ENCODE measurements at places on chromosomes 7 and 10.

GRCh38 chr7:63073286-63073685 is 925.4 kb upstream of the ZNF722 start:
- no peak for DNase-seq

DNA sequence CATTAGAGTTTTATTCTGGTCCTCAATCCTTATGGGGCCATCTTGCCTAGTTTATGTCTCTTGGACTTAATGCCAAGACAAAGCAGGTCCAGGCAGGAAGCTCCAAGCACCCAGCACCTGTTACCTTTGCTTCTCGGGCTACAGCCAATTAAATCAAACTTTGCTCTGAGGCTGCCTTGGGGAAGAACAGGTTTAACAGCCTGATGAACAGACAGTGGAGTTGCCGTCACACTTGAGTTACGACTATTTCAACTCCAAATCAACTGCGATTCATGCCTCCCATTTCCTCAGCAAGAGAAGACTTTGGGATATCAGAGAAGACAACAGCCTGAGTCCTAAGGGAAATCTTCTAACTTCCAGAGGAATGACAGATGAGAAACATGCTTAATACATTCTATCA is 62.2 kb downstream of the XPNPEP1 start:
- no peak for DNase-seq

- no peak for DNase-seq
These were observed 50.6 kb downstream of the ZNF277 start for GRCh38 chr7:112257073-112257472.

DNA sequence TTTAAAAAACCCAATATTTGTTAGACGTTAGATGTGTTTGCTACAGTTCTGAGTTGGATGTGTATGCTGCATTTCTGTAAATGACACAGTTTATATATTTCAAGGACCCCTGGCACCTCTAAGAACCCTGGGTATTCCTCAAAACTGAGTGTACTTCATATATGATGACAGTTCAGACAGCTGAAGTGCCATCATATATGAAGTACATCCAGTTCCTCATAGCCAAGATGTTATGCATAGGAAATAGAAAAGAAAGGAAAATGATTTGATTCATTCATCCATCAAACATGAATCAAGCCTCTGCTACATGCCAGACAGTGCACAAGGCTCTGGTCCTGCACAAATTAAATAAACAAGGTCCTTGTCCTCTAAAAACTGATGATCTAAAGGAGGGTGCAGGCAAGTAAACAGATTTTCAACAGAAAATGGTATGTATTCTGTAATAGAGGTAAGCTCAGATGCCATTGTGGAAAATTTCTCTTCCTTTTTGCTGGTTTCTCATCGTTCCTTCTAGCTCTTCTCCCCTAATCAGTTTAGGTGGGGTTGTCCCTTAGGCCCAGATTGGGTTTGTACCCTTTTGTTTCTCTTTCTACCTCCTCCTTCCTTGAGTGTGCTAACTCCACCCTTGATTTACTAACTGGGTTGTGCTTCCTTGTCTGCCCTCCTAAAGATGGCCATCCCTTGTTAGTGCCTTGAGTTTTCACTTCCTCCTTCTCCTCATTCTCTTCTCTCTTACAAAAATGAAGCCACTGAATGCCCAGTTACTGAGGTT is 25.3 kb upstream of the SMIM30 start:
- no peak for DNase-seq

DNA sequence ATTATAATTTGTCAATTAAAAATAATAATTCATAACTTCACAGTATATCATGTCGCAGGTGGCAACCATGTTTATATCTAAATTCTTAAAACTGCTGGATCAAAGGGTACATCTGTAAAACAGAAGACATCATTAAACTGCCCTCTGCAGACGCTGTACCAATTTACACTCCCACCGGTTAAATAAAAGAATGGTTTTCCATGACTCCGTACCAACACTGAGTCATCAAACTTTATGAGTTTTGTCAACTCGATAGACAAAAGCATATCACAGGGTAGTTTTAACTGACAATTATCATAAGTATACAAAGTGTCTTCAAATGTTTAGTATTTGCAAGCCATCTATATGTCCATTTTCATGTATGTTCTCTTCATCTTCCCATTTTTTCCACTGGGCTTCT is 5.7 kb upstream of the GSTK1 start:
- no peak for DNase-seq

Measured in effector CD8-positive, alpha-beta T cell (primary cell).